A673 (cell line): ENCODE measurements at places on chromosomes 3 and 15. TPM values are rescaled to one million over a fixed set of nuclear protein-coding genes. Genes with fewer than 3 reads are reported as not detected.

ZNF502 gene
- 1.6 and 2.2 TPM in 2 replicates for total RNA-seq

P3H2 gene
- 19.6 and 21.7 TPM in 2 replicates for total RNA-seq

RASL12 gene
- total RNA-seq: 0.69 and 1.2 TPM in 2 replicates

SEMA4B gene
- 13.2 and 13.3 TPM in 2 replicates for total RNA-seq

SEMA3B gene
- 0.43 and 2.0 TPM in 2 replicates for total RNA-seq

CTXN2 gene
- total RNA-seq: not detected in 2 replicates

NAA80 gene
- 5.3 and 7.0 TPM in 2 replicates for total RNA-seq

PPP4R2 gene
- 41.4 and 51.0 TPM in 2 replicates for total RNA-seq

GASK1A gene
- total RNA-seq: 1.4 and 1.9 TPM in 2 replicates

TF gene
- 0.11 and 0.13 TPM in 2 replicates for total RNA-seq

CSPG5 gene
- 21.7 and 25.0 TPM in 2 replicates for total RNA-seq

UBAP1L gene
- total RNA-seq: 3.6 and 3.9 TPM in 2 replicates

GRCh38 chr15:74783072-74783807 is 1.4 kb downstream of the CSK start:
- peak; percentile 38 for DNase-seq

GRCh38 chr15:32982001-32982400 is 212.5 kb downstream of the FMN1 start:
- no peak for DNase-seq

DNA sequence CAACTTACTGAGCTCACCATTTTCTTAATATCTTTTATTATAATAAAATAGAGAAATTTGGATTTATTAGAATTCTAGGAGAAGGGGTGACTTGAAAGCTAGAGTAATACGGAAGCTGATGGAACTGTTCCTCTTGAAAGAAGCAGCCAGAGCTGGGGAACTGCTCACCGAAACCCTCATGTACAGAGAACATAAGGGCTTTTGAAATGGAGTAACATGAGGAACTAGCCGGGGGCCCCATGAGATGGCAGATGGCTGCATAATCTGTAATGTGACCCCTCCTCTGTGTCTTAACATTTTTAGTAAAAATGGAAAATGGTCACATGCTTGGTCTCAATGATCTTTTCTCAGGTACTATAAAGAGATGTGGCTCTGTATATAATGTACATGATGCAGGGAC is 15.7 kb upstream of the DYNC1LI1 start:
- no peak for DNase-seq

DNA sequence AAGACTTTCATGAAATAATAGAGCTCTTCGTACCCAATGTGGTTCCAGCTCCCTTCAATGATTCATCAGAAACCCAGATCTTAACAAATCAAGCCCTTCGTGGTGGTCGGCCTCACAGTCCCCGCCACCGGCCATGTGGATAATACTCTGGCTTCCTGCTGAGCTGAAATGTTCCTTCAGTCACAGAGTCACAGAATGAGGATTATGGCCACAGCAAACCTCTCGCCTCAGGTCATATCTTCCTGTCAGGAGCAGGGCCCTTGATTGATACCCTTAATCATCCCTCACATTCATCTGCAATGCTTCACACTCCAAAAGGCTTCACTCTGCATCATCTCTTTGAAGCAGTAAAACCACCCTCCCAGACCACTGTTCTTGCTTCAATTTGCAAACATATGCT is 452.6 kb downstream of the OCA2 start:
- no peak for DNase-seq

GRCh38 chr3:190119461-190120268 is 1.0 kb downstream of the P3H2 start:
- DNase-seq: no peak

GRCh38 chr15:43118829-43119228 is 13.0 kb upstream of the UBR1 start:
- no peak for DNase-seq

- DNase-seq: no peak
Measured at GRCh38 chr3:185956244-185956643, 18.4 kb upstream of the TRA2B start.

- no peak for DNase-seq
Measured at GRCh38 chr3:63309768-63310167, 31.7 kb downstream of the SYNPR start.

DNA sequence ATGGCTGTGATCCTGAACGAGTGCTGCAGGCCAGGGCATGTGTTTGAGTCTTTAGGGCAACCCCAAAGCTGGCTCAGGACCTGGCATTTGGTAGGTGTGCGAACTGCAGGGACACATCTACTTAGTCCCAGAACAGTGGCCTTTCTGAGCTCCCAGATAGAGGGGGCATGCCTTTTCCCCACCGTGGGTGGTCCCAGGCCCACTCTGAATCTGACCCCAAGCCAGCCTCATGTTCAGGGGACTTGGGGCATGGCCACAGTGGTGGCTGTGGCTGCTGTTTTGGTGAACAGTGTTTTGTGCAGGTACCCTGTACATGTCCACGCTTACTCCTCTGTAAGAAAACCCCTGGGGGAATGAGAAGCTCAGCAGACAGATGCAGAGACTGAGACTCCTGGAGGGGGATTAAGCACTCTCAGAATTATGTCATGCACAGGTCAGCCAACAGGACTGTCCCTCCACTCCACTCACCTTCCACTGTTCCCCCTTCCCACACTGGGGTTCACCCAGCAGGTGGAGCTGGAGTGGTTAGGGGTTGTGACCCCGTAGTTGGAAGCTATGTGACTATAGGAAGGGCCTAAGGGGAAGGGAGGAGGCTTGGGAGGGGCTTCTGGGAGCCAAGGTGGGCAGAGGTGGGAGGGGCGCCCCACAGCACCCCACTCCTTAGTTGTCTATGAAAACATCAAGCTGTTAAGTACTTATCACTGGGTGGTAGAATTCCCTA is 16.4 kb downstream of the ESYT3 start:
- no peak for DNase-seq

- no peak for DNase-seq
Measured at GRCh38 chr3:9280451-9281219, 31.2 kb upstream of the SRGAP3 start.

DNA sequence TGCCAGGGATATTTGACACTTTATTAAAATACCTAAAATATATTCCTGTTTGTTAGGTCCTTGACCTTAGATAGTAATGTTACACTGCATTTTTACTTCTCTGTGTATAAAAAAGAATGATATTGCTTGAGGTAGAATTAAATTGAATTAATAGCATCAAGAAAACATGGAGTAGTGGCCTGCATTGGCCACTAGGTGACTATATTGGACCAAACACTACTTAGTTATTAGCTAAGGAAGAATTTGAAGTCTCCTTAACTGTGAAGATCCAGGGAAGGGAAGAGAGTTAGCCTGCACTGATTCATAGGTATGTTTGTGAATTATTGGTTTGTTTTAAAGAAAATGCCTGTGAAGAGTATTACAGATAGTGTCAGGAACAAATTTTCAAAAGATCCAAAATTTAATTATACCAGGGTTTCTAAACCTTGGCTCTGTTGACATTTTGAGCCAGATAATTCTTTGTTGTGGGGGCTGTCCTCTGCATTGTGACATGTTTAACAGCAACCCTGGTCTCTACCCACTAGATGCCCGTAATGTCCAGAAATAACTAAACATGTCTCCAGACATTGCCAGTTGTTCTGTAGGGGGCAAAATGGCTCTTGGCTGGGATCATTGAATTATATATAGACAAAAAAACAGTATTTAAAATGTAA is 103.6 kb upstream of the THSD4 start:
- peak; percentile 45 for DNase-seq

GRCh38 chr3:72810063-72810462 is 38.2 kb downstream of the SHQ1 start:
- peak; percentile 42 for DNase-seq

GRCh38 chr15:77753281-77753873 is 120.7 kb upstream of the LINGO1 start:
- peak; percentile 49 for DNase-seq

DNA sequence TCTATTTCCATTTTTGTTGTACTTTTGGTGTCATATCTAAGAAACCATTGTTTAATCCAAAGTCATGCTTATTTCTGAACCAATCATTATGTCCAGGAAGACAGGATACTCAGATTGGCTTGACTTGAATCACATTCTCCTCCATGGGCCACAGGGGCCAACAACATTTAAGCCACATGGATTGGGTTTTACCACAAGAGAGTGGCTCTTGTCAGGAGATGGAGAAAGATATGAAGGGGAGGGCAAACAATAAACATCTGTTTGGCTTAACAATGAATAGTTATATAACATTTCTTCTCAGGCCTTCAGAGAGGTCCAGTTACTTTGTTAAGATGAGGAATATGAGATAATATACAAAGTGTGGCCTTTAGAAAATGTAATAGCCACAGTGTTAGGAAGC is 44.6 kb downstream of the GXYLT2 start:
- no peak for DNase-seq

DNA sequence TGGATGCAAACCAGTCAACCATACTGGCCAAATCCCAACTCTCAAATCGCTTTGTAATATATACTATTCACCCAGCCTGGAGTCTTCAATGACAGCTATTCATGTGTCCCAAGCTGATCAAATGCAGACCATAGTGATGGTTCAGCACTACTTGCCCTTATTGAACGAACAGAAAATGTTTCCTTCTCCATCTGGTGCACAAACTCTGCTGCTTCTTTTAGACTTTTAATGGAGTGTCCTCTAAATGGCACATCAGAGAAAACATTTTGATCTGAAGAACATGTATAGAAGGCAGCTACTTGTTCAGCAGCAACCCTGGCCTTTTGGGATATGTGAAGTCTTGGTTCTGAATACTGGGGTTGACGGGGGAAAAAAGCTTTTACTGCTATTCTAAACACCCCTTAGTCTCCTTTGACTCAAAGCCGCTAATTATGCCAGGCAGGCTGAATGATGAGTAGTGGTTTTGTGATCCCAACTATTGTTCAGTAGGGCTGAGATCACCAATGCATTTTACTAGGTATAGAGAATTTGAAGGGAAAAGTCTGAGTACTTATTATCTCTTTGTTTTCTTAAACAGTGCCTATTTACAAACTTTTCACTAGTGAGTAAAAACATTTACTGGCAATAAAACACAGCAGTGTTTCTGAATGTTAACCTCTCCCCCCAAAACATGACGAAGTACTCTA is 781.2 kb downstream of the ROBO1 start:
- no peak for DNase-seq

DNA sequence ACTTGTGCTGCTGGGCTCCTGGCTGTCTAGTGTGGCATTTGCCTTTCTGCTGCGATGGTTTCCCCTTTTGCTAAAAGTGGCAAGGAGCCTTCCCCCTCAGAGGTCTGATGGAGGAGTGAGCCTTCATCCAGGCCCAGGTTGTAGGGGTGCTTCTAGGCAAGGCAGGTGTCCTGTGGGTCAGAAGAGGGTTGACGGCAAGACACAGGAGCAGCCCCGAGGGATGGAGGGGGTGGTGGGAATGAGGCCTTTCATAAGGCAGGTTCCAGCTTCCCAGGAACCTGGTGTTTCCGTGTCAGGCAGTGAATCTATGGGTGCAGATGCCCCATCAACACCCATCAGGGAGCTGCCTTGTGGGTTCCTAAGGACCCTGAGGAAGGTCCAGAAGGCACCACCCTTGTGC is 63.0 kb upstream of the TAMM41 start:
- no peak for DNase-seq

DNA sequence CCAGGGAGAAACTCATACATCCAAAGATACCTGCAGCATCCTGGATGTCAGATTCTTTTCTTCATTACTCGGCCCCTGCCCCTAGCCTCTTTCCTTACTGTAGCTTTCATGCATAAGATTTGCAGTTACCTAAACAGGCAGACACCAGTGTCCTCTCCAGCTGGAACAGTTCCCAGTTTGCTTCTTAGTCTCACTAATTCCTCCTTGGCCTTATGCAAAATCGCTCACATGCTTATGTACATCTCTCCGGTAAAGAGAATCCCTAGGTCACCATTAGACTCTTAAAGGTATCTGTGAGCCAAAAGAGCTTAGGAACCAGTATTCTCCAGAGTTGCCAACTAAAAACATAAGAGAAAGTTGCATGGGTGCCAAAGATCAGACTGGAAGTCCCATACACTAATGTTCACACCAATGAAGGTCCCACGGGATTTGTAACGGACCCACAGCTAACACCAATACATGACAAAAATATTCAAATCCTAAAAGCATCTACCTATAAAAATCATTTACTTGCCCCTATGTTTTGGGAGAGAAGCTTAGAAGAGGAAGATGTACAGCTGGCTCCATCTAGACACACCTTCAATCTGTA is 66.6 kb downstream of the CBLB start:
- peak; percentile 61 for DNase-seq

DNA sequence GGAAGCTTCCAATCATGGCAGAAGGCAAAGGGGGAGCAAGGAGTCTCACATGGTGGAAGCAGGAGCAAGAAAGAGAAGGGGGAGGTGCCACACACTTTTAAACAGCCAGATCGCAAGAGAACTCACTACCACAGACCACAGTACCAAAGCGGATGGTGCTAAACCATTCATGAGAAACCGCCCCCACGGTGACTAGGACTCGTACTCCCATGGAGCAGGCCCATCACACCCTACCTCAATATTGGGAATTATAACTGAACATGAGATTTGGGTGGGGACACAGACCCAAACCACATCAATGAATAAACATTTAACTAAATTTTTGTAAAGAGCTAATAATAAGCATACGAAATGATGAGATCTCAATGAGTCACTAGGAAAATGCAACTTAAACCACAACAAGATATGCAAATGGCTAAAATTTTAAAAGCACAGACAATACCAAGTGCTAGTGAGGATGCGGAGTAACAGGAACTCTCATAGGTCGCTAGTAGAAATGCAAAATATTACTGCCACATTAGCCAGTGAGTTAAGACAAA is 10.0 kb downstream of the MRPS25 start:
- no peak for DNase-seq

DNA sequence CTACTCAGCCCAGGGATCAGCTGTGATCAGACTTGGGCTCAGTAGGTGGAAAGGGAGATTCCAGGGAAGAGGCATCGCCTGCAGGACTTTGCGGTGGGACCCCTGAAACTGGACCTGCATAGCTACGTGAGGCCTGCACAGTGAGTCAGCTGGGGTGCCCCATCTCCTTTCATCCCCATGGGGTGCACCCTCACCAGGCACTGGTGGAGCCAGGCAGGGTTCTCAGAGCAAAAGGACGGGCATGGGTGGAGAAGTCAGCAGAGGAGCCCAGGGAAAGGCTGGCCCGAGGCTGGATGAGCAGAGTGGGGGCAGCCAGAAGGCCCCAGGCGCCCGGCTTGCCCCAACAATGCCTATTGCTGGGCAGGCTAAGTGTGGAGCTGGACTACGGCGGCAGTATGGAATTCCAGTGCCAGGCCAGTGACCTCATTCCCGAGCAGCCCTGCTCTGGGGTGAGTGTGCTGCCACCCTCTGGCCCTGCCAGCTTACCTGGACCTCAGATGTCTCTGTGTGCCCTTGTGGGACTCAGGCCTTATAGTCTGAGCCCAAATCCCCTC is 19.7 kb downstream of the ACAA1 start:
- DNase-seq: no peak

GRCh38 chr3:23629181-23629894 is 176.4 kb upstream of the UBE2E1 start:
- no peak for DNase-seq

GRCh38 chr3:134590766-134591165 is 60.1 kb downstream of the KY start:
- DNase-seq: no peak
